ENCODE measurements at places on chromosomes 5 and 9.

GRCh38 chr5:149680810-149681221, 49.3 kb upstream of the PPARGC1B start:
- DNase-seq = no peak

DNA sequence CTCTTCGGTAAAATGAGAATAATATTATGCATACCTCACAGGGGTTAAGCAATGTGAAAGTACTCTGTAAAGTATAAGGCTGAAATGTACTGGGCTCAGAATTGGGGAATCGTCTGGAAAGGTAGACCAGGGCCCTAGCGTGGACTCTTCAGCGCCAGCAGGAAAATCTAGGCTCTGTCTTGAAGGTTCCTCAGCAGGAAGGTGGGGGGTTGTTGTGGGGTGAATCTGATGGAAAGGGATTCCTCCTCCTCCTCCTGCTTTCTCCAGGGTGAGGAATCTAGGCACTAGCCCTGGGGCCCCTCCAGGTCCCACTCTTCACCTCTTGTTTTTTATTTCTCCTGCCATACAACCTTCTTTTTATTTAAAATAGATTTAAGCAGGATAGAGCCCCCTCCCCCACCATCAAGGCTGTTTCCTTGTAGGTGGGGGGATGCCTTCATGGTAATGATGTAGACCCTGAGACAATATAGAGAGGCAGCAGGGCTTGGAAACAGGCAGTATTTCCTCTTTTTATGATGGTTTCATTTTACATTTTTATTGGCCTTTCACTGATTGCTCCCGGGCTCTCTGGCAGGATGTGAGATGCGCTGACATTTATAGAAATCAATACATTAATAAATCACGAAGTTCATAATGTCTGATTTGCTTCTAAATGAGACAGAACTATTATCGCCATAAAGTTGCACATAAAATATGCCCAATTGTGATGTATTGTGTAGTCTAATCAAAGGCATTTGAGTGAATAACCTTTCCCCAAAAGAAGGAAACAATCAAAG, 78.9 kb upstream of the GABRP start:
- DNase-seq = no peak

DNA sequence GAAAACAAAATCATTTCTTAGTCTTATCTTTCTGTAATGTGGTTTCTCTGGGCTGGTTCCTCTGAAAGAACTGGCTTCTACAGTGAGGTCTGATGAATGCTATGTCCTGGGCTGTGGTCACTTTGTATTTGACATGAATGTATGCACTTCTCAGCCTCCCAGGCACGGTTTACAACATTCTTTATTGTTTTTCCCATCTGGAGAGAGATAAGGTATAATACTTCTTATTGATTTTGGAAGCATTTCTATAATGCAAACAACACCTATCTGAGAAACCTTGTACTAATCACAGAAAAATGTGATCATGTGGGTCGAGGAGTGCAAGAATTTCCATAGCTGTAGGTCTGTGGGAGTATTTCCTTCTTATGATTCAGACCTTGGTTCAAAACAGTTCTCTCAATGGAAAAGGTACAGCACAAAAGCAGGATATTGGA, 46.9 kb downstream of the ACTBL2 start:
- DNase-seq = no peak

DNA sequence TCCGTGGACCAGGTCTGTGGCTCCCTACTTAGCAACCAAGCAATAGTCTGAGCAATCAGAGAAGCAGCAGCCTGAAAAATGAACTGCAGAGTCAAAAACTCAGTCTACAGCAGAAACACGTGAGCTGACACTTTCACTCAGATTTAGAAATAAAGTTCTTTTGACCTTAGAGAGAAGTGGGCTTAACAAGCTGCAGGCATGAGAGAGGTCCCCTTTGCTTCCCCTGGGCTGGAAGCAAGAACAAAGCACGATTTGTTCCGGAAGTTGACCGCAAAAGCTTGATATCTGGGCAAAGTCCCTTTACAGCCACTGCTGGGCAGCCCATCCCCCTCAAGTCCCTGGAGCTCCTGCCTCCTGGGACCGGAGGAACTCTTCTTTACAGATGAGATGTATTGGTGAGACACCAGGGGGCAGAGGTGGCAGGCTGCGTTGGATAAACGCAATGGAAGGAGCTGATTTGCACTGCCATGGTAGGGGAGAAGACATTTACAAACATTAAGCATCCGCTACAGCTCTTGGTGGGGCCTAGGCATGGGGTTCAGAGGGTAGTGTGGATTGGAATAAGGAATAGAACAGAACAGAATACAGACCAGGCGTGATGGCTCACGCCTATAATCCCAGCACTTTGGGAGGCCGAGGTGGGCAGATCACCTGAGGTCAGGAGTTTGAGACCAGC, 5.8 kb upstream of the SOWAHA start:
- DNase-seq = no peak

GRCh38 chr5:155651-156410, 35.5 kb upstream of the LRRC14B start:
- DNase-seq = no peak

- peak; percentile 11 for DNase-seq
Observed at GRCh38 chr9:68416936-68417564, 60.6 kb downstream of the PGM5 start.

GRCh38 chr9:122016744-122017143, 76.4 kb downstream of the TTLL11 start:
- DNase-seq = no peak

DNA sequence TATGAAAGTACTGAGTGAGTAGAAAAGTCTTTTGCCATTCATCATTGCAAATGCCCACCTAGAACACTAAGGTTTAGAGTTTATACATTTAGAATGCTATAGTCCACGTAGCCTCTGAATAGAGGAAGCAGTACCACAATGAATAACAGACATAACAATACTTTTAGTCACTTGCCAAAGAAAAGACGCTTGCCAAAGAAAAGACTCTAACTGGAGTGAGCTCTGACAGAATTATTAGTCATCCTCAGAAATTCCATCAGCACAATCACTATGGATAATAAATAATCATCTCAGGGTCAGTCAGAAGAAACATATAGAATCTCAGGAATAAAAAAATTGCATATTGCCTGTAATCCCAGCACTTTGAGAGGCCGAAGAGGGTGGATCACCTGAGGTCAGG, 168.5 kb upstream of the TARS1 start:
- no peak for DNase-seq

DNA sequence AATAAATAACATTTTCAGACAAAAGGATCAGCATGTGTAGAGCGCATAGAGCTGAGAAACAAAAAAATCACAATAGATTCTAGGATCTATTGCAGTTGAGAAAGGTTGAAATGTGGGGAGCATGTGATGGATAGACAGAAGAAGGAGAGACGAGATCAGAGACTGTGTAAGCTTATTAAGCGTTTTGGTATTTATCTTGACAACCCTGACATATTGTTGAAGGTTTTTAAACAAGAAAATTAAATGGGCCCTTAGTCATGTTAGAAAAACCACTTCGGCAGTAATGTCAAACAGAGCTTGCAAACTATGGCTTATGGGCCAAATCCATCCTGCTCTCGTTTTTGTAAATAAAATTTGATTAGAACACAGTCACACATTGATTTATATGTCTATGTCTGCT, 200.5 kb upstream of the KLF4 start:
- no peak for DNase-seq

- DNase-seq = no peak
Observed at GRCh38 chr9:131228988-131229387, 47.3 kb downstream of the FAM78A start.

- peak; percentile 88 for DNase-seq
Observed at GRCh38 chr5:175517824-175518450, 39.6 kb downstream of the SFXN1 start.

DNA sequence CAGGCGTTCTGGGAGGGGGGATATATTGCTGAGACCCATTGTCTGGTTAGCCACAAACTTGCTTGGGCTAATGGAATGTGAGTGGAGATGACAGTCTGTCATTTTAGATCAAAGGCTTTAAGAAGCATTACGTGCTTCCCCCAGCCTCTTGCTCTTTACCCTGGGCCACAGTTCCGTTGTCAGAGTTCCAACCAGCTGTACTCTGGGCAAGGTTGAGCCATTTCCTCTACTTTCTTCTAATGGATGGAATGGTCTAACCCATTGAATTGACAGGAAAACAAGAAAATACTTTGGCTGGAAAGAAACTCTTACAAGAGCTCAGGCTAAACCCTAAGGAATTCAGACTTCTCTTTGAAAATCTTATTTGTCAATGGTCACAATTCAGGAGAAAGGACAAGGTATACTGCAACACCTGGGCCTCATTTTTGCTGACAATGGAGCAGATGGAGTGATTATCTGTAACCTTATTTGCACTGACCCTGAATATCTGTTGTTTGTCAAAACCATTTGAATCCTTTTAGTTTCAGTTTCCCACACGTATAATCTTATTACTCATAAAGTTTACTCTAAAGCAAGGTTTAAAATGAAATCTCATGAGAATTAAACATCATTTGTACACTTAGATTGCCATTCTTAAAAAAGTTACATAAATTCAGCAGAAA, 231.4 kb downstream of the PDE4D start:
- DNase-seq = no peak

DNA sequence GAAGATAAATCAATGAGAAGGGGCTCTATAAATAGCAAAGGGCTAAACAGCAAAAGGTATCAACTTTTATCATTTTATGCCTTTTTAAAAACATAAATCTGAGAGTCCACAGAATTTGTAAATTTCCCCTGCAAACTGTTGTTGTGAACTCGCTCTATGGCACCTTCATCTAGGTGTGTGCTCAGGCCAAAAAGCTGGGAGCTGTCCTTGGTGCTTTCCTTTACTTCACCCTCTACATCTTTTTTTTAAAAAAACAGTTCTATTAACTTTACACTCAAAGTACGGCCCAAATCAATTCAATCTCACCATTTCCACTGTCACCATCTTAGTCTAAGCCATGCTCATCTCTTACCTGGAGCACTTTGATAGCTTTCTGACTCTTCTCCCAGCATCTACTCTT, 108.2 kb upstream of the GPR151 start:
- no peak for DNase-seq

DNA sequence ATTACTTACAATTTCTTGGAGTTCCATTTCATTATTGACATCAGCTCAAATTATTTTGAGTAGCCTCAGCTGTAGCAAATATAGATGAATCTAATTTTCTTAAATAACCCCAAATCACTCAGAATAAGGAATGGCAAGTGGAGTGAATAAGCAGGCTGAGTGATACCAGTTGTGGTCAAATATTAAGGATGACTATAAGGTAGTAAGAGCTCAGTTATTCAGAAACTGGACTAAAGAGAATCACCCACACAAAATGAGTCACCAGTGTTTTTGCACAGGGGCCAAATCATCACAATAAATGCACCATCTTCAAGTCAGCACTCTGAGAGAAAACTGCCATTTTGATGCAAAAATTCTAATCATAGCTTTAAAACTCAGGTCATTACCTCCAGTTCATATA, 128.9 kb upstream of the TARS1 start:
- DNase-seq = no peak

DNA sequence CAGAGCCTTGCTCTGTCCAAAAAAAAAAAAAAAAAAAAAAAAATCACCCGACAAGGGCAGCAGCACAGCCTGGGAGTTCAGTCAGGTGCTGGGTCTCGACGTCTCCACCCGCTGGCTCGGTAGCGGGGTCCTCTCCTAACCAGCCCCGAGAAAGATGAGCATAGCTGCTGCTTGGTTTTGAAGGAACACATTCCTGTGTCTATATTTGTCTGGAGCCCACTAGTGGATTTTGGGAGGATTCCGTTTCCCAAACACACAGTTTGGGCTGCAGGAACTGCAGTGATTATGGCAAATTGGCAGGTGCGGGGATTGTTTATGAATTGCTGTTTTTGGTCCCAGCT, 1.2 kb downstream of the OTULINL start:
- no peak for DNase-seq

GRCh38 chr5:123001808-123002207, 34.7 kb downstream of the PPIC start:
- DNase-seq = no peak

- DNase-seq = no peak
Observed at GRCh38 chr5:66889056-66889455, 292.9 kb downstream of the MAST4 start.

- DNase-seq = no peak
Observed at GRCh38 chr9:91407580-91408318, 15.9 kb downstream of the NFIL3 start.

DNA sequence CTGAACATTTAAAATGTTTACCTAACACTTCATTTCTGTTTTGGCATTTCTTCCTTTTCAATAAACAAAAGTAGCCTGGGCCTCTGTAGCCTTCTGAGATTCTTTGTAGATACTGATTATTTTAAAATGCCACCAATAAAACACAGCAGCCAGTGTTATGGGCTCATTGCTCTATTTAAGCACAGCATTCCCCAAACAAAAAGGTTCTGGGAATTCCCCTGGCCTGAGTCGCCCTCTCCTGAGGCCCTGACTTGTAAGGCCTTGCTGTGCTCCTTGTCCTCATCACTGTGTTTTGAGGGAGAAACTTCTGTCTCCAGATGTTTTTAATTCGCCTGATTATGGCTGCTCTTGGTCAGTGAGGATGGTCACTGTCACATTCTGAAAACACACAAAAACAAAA, 33.0 kb upstream of the CTXN3 start:
- DNase-seq = no peak

DNA sequence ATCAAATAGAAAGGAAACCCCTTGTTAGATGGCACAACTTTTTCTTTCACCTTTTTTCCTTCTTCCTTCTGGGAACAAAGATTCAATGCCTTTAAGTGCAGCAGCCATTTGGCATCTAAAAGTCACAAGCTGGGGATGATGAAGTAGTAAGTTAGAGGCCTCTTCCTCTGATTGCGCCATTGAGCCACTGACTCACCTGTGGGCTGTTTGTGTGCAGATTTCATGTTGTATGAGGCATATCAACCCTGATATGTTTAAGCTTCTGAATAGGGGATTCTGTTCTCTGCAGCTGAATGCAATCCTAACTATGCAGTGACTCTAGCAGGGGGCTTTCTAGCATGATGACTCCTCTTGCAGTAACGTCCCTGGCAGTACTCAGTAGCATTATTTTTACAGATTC, 599.9 kb downstream of the CSNK1G3 start:
- no peak for DNase-seq

- peak; percentile 48 for DNase-seq
Observed at GRCh38 chr5:23208959-23209431, 298.4 kb upstream of the PRDM9 start.

DNA sequence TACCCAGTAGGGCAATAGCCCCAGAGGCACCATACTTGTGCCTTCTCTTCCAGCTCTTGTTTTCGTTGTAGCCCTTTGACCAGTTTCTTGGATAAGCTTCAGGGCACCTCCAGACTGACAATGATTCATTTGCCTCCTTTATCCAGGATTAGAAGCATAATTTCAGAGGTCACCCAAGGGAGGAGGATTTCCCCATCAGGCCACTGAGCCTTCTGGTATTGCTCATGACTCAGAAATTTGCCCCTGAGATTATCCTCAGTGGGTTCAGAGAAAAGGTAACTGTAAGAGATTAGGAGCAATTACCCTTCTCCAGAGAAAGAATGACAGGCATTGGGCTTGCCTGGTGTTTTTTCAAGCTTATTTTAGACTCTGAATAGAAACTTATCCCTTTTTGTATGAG, 147.9 kb downstream of the MSX2 start:
- DNase-seq = no peak

DNA sequence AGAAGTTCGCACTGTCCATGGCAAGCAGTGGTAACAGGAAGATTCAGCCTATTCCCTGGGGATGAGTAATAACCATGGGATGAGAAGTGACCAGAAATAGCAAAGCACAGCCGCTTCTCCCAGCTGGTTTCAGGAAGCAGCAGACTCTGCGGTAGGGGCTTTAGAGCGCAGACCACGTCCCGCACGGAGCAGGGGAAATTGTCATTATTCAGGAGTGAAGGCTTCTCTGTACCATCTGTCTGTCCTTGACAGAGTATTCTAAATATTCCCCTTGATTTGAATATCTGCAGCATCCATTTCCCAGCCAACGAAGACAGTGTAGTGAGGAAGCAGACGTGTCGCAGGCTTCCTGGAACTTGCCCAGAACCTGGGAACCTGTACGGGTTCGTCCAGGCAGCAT, 159.6 kb downstream of the NXNL2 start:
- no peak for DNase-seq

All from activated CD4-positive, alpha-beta T cell treated with anti-CD3 and anti-CD28 coated beads, Interleukin-2, amount 50 U/mL, for 16 hours (primary cell).